ENCODE measurements at places on chromosomes 6 and 20.

GRCh38 chr6:155319902-155320301 lies 5.6 kb upstream of the TFB1M start:
- no peak for DNase-seq

DNA sequence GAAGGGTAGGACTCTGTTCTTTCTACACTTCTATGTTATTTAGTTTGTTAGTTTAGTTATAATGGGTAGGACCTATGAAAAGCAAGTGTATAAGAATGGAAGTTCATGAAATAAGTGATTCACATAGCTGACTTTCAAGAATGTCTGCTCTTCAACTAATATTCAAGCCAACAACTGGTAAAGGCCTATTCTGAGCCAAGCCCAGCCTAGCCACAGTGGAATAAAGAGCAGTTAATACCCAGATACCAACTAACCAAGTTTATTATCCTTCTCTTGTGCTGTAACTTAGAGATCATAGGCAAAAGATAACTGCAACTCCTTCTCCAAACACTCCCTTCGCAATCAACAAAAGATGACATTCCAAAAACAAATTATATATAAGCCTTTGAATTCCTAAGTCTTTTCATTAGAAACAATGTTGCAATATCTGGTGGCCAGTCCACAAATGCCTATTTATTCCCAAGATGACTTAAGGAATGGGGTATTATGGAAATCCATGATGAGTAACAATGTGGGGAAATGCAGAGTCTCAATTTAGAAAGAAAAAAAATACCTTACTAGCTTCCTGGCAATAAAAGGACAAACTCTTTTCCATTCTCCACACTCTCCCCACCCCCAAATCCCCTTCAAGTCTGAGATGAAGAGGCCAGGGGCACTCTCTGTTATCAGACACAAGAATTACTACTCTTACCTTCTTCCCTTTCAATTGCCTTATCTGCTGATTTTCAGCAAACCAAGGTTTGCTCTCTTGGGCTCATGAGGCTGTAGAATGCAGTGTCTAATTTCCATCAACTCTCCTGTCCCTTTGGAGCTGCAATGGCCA lies 27.4 kb downstream of the BTBD9 start:
- DNase-seq = peak; percentile 74

- DNase-seq = no peak
Observed at GRCh38 chr6:34071884-34072379, 74.0 kb downstream of the GRM4 start.

- no peak for DNase-seq
Observed at GRCh38 chr6:152085451-152085921, 278.0 kb downstream of the ESR1 start.

DNA sequence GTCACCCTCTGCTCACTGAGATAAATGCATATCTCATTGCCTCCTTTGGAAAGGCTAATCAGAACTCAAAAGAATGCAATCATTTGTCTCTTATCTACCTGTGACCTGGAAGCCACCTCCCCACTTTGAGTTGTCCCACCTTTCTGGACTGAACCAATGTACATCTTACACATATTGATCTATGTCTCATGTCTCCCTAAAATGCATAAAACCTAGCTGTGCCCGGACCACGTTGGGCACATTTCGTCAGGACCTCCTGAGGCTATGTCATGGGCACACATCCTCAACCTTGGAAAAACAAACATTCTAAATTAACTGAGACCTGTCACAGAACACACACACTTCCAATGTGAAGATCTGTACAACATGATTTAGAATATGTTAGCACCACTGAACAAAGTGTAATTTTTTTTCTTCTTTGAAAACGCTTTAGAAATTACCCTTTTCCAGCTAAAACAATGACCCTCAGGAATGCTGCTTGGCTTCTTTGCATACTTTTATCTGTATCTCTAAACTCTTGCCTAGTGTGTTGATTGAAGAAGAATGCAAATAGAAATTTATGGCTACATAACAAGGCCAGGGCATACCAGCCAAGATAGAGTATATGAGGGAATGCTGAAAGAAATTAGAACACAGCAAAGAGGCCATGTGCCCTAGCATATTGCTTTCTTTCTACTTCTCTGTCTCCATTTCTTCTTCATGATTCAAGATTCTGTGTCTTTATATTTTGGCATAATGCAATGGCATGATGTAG lies 84.6 kb upstream of the DST start:
- peak; percentile 58 for DNase-seq

GRCh38 chr6:138087593-138088325 lies 19.5 kb downstream of the PERP start:
- no peak for DNase-seq

DNA sequence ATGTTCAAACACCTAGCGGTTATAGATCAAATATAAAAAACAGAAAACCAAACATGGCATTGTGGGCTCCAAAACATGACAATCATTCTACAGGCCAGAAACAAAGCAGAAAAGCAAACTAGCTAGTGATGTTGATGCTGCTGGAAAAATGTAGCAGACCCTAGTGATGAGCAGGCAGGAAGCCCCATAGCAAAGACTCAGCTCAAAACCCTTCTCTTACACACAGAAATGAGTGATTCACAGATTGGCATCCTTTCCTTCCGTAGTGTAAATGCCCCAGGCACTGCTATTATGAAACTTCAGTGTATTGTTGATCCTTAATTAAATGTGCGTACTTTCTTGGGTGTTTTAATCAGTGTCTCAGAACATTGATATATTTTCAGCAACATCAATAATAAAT lies 425.1 kb downstream of the UTRN start:
- peak; percentile 92 for DNase-seq

DNA sequence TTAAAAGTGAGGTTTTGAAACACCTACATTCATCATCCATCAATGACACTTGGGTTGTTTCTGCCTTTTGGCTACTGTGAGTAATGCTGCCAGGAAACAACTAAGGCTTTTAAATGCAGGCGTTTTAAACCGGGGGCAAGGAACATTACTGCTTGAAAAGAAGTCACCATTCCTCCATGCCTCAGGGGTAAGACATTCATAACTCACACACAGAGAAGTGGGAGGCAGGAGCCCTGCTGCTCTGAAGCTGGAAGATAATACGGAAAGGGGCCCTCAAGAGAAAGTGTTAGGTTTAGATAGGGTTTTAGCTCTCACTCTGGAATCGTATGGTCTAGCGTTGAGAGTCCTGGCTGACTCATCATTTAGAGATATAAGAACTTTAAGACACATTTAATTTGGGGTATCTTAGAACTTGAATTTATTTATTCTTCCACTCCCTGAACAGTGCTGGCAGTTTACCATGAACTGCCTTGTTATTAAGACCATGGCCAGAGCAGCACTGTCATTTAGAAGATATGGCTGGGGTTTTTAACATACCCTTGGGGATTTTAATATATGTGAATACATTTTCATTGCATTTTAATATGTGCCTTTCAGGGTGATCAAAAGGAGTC lies 1.8 kb downstream of the TUBB1 start:
- DNase-seq = peak; percentile 39

- DNase-seq = no peak
Observed at GRCh38 chr20:10014431-10014830, 20.4 kb upstream of the ANKEF1 start.

GRCh38 chr20:13913572-13913971 lies 76.8 kb downstream of the SEL1L2 start:
- DNase-seq = peak; percentile 5

GRCh38 chr20:46022411-46023147 lies 6.4 kb upstream of the SLC12A5 start:
- peak; percentile 68 for DNase-seq

- DNase-seq = no peak
Observed at GRCh38 chr6:48325701-48326100, 214.7 kb upstream of the PTCHD4 start.

DNA sequence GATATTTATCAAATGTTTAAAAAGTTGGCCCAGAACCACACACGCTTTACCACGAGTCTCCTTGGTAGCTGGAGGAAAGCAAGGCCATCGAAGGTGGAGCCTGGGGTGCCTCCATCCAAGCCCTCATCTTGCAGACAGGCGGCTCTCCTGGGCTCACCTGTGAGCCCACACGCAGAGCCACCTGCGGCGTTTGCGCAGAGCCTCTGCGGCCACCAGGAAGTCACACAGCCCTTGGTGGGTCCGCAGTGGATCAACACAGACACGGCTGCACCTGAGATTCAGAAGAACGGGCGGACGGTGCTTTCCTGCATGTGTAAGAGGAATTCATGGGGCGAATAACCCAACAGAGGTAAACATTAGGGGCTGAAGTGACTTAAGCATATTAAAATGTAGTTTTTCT lies 24.5 kb upstream of the SMOC2 start:
- no peak for DNase-seq

DNA sequence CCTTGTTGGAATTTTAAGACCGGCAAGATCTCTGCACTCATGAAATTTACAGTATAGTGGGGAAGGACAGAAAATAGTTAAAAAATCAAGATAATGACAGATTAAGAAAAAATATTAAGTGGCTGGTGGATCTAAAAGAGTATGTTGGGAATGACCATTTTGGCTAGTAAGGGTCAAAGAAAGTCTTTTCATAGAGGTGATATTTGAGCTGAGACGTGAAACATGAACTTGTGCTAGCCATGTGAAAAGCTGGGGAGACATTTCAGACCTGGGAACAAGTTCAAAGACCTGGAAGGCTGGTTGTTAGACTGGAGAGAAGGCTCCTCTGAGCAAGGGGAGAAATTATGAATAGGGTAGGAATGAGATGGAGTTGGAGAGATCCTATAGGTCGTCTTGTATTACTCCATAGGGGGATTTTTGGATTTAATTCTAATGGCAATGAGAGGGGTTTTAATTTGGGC lies 4.7 kb downstream of the BICRAL start:
- no peak for DNase-seq

DNA sequence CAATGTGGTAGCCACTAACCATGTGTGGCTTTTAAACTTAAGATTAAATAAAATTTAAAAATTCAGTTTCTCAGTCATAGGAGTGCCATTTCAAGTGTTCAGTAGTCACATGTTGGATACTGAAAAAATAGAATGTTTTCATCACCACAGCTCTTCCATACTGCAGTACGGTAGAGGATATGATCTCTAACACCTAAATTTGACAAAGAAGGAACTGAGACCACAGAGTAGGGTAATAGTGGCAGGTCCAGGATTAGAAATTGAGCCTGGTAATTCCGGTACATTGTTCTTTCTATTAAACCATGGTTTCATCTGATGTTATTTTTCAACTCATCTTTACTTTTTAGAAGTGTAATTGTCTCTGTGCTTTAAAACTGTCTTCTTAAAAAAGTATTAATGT lies 104.0 kb downstream of the CD2AP start:
- no peak for DNase-seq

- DNase-seq = no peak
Observed at GRCh38 chr6:42103753-42104094, 38.7 kb downstream of the C6orf132 start.

DNA sequence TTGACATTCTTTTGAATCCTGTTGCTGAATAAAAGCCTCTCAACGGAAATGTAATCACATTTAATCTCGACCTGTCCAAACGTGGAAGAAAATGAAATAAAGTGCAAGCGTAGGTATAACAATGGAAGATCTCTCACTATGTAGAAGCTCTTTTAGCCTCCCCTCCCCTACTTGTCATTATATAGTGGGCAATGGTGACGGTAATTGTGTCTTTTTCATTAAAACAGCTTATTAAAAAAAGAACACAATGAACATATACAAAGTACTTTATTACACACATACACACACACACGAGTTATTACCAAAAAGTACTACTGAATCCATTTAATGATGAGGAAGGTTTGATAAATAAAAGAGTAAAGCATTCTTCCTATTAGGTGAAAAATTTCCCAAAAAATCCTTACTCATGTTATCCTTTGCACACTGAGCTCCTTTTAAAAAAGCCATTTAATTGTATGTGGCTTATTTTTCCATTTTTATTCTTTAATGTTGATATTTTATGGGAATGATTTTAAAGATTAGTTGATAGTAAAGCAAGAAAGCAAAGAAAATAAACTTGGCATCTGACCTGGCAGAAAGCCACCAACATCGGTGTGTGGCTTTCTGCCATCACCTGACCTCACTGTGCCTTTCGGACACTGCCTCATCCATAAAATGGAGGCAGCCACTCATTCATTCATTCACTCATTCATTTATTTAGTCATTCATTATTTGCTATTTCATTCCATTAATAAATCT lies 493 bp upstream of the SGK1 start:
- DNase-seq = no peak

GRCh38 chr6:54700158-54700557 lies 146.4 kb upstream of the FAM83B start:
- no peak for DNase-seq

DNA sequence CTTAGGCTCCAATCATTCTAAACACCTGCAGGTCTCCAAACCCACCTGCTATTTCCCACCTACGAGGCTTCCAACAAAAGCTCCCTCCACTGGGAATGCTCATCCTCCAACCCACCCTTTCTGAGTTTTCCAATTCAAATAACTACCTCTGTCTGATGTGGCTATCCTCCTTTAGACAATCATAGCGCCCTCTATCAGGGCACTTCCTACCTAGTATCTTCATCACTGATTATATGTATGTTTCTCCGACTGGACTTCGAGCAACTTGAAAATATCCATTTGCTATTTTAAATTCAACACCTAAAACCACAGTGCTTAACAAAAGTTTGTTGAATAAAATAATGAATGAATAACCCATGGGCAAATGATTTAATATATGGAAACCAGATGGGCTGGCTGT lies 41.3 kb downstream of the MTFR2 start:
- DNase-seq = no peak

DNA sequence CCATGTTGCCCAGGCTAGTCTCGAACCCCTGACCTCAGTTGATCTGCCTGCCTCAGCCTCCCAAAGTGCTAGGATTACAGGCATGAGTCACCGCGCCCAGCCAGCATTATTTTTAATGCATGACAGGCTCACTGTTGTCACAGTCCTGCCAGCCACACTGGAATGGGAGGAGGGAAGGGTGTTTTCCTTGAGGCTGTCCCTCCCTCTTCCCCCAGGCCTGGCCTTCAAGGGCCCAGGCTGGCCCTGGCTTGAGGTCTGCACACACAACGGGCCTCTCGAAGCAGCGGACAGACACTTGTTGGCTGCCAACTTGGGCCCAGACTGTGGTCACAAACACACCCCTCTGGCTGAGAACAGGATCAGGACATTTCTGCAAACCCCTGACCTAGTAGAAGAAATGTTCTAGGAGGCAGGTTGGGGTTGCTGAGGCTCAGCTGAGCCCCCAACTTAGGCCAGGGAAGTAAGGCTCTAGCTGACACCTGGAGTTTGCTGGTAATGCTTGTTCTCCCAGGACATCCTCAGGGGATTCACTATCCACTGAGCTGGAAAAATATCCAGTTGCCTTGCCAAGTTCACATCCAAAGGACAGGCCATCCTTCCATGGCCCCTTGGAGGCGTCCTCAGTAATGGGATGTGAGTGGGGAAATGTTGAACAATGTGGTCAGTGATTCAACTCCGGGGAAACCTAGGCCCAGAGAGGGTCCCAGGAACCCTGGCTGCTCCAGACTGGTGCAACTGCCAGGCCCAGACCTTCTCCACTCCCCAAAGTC lies 9.9 kb downstream of the SNTA1 start:
- DNase-seq = no peak

GRCh38 chr20:4854561-4854901 lies 132.8 kb downstream of the PRND start:
- DNase-seq = no peak

DNA sequence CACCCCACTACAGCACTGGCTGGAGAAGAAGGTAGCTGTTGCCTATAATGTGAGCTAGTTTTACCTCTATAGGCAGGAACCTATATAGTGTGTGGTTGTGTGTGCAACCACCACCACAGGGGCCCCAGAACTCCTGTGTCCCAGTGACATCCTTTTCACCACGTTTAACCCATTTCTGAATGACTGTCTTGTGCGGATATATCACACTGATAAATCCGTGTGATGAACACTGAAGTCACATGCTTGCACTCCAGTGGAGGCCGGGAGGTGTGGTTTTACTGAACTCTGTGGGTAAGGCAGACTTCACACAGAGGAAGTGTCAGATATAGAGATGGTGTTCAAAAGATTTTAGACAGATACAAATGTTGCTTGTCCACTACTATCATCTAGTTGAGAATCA lies 32.5 kb downstream of the SDHAF4 start:
- no peak for DNase-seq

All from adipocyte (in vitro differentiated cells).